Stimulated activated CD4-positive, alpha-beta T cell treated with anti-CD3 and anti-CD28 coated beads, Interleukin-1b, Interleukin-23, amount 100 ng/mL, for 4 hours (primary cell): ENCODE measurements at places on chromosomes 11 and 22.

GRCh38 chr22:38174626-38175025 lies 7.0 kb downstream of the PLA2G6 start:
- DNase-seq = no peak

DNA sequence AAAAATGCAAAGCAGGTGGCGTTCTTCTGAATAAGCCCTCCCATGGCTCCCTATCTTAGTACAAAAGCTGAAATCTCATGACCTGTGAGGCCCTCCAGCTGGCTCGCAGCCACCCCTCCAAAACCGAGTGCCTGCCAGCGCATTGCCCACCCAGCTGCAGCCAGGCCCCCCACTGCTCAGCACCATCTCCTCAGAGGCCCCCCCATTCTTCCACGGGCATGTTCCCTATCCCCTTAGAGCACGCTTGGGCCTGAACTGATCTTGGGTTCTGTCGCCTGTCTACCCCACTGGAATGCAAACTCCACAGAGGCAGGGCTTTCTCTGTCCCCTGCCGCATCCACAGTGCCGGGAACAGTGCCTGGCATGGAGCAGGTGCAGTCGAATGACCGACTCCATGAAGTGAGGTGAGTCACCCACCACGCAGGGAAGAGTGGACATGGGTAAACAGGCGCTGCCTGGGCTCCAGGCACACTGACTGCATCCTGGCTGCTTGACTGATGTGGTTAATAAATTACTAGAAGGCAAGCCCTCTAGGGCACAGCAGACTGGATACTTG lies 11.3 kb upstream of the EFCAB6 start:
- DNase-seq = no peak

DNA sequence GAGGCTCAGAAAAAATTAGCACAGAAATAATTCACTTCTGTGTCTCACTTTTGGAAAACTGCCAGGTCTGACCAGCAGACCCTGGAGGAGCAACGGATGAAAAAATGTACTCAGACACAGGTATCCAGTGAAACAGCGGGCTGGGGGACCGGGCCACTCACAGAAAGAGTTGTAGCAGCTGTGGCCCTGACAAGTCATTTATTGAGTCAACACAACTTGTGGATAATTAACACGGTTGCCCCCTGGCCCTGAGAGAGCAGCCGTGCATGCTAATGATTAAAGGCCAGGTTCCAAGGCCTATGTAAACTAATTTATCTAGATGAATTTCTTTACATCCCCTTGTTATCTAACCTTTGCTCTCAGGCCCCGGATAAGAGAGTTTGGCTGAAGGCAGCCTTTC lies 131.3 kb downstream of the AASDHPPT start:
- no peak for DNase-seq

DNA sequence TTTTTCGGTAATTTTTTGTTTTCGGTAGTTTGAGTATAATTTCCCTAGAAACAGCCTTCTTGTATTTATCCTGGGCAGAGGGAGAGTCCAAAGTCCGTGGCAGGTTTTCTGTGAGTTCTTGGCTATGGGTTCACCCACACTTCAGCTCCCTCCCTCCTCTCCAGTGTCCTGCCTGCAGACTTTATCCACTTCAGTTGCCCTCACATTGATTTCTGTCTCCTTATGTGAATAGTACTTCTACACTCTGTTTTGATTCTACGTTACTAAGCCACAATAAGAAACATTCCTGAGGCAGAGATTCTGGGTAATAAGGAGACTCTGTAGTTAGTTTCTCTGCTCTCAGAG lies 868.6 kb downstream of the METTL15 start:
- DNase-seq = no peak

DNA sequence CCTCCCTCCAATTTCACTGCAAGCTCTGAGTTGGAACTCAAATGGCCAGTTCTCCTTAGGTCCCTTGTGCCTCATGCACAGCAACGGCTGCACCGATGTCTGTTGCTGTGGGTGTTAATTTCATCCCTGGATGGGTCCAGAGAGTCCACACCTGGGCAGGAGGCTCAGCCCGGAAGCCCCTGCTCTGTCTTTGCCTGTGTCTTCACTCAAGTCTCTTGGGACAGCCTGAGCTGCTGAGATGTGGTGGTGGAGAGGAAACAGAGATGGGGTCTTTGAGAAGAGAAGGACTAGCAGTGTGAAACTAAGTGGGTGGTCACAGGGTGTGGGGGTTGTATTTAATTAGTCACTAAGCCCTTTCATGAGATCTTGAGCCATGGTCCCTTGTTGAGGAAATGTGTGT lies 109.3 kb downstream of the NECTIN1 start:
- no peak for DNase-seq

- DNase-seq = no peak
These were observed 1285.5 kb downstream of the TBC1D22A start for GRCh38 chr22:48047722-48048500.

- no peak for DNase-seq
These were observed 13.5 kb upstream of the TMA7B start for GRCh38 chr22:39946503-39947219.

DNA sequence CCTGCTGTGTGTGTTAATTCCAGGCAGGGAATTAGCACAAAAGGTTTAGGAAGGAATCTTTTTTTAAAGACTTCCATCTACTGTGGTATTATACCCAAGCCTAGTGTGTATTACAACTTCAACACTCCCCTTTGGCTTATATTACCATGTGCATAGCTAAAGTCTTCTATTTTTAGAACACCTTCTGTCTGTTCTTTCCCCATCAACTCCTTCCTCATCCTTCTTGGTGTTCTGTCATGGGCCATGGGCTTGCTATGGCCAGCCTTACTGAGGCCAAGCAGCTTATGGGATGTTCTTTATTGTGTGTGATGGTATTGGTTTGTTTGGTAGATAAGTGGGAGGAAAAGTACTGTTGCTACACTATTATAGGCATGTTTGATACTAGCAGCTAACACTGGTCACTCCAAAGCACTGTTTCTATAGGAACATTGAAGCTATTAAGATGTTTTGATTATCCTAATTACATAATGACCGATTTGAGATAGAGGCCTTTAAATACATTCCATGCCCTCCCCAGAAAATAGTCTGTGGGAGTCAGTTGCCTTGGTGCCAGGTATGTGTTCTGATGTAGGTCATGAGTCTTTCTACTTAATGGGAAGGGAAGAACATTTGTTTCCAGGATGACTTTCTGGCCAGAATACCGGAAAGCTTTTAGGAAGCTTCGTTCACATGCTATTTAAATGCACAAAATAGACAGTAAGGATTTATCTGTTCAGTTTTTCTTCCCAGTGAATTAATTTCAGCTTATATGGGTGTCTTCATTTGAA lies 16.5 kb downstream of the MCAM start:
- no peak for DNase-seq

DNA sequence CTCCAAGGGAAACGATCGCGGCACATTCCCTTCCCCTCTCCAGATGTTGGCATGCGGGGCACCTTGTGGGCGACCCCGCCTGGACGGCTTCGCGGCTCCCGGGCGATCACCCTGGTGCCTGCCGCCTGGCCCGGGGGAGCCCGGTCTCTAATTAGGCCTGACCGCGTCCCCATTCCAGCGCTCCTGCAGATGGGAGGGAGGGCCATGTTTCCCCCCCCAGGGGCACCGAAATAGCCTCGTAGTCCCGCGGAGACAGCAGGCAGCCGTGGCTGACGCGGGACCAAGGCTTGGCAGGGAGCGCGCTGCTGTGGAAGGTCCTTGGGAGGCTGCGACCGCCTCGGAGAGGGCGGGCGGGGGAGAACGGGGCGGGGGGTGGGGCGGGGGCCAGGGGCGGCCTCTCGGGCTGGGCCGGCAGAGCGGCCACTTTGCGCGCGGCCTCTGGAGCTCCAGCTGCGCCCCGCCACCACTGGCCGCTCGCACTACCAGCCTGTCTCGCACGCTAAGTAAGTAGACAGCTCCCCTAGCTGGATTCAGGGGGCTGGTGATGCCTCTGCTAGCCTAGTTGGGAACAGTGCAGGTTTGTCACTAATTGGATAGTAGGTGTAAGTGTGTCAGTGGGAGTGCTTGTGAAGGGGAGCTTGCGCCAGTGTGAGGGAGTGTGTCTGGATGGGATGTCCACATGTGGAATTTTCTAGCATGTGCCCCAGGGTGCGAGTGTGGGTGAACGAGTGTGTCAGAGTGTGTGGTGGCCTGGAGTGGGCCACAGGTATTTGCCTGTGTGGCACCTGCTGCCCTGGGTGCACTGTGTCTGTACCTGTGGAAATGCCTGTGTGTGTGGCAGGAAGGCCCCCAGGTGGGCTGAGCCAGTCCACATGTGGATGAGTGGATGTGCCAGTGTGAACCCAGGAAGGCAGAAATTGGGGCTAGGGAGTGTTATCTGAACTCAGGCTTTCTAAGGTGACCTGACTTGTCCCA lies at the start of gene INSC:
Gene INSC, plus strand, starts transcription at position 423 of the 975 bp plus-strand sequence. CDS start 34,252 bp downstream, outside the sequence.
- DNase-seq = no peak

GRCh38 chr11:133078591-133079404 lies 453.5 kb downstream of the OPCML start:
- DNase-seq = no peak

GRCh38 chr22:44026066-44026629 lies 2.0 kb downstream of the PARVB start:
- DNase-seq = no peak

DNA sequence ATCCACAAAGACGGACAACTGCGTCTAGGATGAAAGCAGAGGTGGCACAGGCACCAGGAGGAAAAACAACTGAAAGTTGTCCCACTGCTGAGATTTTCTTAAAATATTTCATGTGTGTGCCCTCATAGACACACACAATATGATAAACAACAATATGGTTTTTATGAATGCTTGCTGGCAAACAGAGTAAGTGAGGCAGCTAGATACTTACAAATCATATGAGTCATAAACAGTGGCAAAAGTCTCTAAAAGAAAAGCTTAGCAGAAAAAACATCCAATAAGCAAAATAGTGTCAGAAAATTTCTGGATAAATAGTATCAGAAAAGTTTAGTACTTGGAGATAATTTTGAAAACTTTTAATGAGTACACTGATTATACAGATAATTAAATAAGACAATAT lies 101.2 kb upstream of the DDI1 start:
- DNase-seq = no peak

- no peak for DNase-seq
These were observed 4.6 kb downstream of the ADM start for GRCh38 chr11:10309163-10310093.

GRCh38 chr11:34105957-34106504 lies 602 bp downstream of the NAT10 start:
- no peak for DNase-seq

- DNase-seq = no peak
These were observed 253.7 kb downstream of the AASDHPPT start for GRCh38 chr11:106331176-106331575.

GRCh38 chr22:49547751-49548239 lies 279.9 kb downstream of the BRD1 start:
- DNase-seq = no peak

DNA sequence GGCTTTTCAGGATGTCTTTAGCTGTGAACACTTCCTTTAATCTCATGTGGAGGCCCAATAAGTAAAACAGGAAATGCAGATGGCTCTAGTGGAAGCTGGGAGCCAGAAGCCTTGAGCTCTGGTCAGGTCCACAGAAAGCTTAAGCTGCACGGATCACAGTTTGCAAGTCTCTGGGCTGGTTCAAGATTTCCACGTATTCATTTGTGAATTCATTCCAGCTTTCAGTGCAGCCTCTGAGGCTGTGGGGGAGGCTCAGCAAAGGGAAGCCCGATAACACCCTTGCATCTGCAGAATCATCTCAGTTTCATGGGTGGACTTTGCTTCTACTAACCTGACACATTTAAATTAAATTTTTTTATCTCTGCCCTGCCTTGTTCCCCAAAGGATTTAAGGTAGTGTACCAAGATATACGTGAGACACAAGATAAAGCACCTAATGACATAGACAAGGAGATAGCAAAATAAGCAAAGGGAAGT lies 65.6 kb downstream of the ISX start:
- DNase-seq = no peak

DNA sequence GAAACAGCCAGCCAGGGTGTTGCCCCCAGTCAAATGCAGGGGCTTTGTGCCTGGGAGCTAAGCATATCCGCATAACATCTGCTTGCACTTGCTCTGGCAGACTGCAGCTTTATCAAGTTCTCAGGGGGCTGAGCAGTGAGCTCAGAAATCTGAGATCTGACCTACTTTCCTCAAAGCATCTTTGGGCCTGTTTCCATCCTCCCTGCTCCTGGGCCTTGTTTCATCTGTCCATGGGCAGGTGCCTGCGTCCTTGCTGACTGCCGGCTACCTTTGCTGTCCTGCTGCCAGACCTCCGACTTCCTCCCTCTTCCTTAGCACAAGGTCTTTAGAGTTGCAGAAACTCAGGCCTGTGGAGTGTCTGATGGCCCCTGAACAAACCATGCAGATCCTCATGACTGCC lies 131.2 kb upstream of the B3GAT1 start:
- no peak for DNase-seq

DNA sequence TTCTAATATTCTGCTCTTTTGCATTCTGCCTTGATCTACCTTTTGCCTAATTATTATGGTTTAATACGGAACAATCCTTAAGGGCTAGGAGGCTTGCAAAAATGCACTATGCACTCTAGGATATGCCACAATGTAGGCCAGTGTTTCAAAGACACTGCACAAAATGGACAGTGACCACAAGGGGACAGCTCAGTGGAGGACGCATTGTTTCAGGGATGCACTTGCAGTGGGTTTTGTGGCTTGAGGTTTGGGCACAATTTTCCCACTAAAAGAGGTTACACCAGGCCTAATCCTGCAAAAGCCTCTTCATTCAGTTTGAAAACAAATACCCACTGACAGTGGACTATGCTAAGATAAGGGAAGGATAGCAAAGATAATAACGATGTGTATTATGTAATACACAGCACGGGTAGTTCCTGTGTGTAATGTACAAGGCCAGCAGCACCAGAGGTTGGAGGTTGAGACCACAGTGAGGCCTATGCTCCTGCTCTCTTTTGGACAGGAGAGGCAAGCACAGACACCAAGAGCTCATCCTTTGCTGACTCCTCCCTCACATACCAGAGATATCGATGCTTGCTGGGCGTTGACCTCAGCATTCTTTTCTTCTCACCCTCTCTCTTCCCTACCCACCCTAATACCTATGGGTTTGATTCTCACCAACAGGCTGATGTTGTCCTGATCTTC lies 12.7 kb downstream of the MAP6 start:
- no peak for DNase-seq
